Mesothelial cell of epicardium (in vitro differentiated cells): ENCODE measurements at places on chromosomes 2 and 18.

- no peak for DNase-seq
These were observed 11.8 kb downstream of the MAPRE3 start for GRCh38 chr2:26982102-26982742.

DNA sequence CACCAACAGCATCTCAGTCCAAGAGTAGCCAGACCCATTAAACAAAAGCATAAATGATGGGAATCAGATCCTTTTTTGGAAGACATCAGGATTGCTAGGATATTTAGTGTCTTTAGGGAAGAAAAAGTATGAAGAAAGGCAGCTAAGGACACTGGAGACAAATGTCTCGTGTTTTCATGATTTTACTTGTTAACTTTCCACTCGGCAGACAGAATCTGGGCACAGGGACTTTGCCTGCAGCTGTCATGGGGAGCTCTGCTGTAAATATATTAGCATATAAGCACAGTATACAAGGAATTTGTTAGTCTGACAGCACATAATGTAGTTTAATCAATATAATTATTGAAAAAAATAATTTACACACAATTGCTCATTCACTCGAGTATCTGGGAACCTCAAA, 718.3 kb downstream of the NRXN1 start:
- DNase-seq = no peak

DNA sequence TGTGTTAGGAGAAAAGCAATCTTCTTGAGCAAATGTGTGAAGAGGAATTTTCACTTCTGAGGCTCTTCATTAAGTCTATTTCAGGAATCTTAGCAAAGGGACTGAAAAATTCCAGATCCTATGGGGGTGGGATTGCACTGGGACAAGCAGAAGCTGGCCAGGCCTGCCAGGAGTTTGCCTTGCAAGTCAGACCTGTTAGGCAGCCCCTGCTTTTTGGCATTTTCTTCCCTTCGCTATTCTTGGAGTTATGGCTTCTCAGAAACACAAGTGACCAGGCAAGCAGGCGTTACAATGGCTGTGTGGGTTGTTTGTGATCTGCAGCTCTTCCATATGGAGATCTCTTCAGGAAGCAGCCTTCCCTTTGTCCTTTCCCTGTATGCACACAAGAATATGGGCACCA, 8.0 kb upstream of the CCDC85A start:
- DNase-seq = no peak

DNA sequence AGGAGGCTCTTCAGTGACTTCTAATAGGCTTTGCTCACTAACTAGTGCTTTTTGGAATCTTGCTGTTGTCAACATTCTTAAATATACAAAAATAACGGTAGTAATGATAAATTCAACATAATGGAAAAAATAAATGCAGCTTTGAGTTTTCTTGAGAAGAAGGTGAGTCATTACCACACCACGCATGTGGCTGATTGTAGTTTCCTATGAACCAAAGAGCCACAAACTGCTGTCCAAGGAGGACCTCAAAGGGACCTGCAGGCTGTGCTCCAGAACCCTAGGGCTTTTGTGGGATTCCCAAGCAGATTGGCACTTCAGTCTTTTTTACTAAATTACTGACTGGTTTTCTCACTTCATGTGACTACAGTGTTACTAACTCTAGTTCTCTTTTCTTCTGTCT, 66.7 kb downstream of the TPGS2 start:
- DNase-seq = no peak

- DNase-seq = no peak
These were observed 263.9 kb downstream of the FIGN start for GRCh38 chr2:163471947-163472346.

- DNase-seq = no peak
These were observed 108.0 kb upstream of the SLC35G4 start for GRCh38 chr18:11501352-11501751.

DNA sequence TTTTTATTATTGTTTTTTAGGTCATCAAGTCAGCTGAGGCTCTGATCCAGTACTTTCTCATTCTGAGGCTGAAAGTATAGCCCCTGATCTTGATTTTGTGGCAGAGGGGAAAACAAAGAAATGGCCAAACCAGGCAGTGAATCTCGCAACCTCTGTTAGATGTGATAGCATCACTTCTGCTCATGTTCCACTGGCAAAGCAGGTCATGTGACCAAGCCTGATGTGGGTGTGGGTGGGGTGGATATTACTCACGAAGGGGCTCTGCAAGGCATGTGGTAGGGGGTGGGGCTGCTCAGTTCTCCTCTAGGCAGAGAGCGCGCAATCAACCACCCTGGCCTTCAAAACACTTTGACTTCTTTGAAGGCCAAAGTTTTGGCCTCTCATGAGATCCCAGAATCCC, 254.2 kb downstream of the MYCN start:
- no peak for DNase-seq

DNA sequence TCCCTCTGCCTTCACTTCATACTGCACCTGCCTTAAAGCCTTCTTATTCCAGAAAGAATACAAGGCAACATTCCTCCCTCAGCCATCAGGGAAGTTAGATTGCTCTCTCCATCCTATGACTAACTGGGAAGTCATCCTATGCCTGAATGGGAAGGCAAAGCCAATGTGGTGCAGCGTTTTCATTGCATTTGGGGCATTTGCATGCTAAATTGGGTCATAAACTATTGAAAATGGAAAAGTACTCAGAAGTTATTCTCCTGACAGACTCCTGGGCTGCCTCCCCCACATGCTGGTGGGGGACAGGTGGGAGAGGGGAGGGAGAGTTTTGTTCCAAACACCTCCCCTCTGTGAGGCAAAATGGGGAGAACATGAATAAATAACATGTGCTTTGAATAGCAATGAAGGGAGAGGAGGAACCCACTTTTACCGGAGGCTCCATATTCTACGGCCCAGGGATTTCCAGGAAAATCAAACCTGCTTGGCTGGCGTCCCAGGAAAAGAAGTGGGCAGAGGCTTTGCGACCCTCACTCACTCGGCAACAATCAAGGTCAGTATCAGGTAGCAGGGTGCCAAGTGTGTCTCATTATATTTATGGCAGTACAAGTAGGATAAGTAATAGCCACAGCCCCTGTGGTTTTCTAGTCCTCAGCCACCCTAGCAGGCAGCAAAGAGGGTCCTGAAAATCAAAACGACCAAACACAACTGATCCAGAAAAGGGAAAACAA, 84.1 kb downstream of the BOD1L2 start:
- DNase-seq = no peak

- no peak for DNase-seq
These were observed 10.4 kb downstream of the GAREM1 start for GRCh38 chr18:32460171-32460731.

GRCh38 chr2:217621391-217621801, 381.4 kb downstream of the TNS1 start:
- DNase-seq = no peak

GRCh38 chr2:198188982-198189381, 384.6 kb downstream of the PLCL1 start:
- DNase-seq = no peak

DNA sequence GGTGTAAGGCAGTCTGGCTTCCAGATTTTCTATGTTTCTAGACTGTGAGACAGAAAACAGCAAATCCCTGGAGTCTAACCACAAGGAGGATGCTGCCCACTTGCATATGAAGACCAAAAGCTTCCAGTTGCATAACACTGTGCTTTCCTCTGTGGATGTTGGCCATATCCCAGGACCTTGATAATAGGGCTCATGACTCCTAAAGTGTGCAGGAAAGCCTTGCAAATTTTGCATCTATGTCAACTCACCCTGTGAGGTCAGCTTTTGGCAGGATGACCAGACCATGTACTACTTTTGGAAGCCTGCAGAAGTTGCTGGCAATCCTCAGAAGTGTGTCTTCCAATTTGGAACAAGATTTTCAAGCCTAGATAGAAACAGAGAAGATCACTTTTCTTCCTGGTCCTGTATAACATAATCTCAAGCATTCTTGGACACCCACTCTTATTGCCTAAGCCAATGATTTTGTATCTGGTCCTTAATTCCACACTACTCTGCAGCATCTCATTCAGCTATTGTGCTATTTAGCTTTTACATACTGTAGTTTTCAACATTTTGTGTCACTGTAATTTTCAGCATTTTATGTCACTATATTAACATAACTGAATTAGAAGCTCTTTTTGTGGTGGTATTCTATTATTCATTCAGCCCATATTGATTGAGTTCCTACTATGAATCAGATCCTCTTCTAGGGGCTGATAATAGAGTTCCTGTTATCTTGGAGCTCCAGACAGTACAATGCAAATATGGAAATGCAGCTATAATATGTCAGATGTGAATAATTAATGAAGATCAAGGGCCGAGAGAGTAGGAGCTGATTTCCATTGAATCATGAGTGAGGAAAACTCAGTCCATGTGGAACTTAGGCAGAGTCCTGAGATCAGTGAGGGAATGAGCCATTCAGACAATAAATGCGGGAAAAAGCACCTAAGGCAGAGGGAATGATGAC, 85.3 kb upstream of the RAB27B start:
- DNase-seq = no peak

DNA sequence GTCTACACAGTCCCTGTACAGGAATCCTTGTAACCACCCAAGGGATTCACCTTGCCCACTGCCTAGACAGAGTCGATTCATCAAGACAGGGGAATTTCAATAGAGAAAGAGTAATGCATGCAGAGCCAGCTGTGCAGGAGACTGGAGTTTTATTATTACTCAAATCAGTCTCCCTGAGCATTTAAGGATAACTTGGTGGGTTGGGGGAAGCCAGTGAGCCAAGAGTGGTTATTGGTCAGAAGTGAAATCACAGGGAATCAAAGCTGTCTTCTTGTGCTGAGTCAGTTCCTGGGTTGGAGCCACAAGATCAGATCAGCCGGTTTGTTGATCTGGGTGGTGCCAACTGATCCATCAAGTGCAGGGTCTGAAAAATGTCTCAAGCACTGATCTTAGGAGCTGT, 17.8 kb upstream of the FAM98A start:
- DNase-seq = no peak

DNA sequence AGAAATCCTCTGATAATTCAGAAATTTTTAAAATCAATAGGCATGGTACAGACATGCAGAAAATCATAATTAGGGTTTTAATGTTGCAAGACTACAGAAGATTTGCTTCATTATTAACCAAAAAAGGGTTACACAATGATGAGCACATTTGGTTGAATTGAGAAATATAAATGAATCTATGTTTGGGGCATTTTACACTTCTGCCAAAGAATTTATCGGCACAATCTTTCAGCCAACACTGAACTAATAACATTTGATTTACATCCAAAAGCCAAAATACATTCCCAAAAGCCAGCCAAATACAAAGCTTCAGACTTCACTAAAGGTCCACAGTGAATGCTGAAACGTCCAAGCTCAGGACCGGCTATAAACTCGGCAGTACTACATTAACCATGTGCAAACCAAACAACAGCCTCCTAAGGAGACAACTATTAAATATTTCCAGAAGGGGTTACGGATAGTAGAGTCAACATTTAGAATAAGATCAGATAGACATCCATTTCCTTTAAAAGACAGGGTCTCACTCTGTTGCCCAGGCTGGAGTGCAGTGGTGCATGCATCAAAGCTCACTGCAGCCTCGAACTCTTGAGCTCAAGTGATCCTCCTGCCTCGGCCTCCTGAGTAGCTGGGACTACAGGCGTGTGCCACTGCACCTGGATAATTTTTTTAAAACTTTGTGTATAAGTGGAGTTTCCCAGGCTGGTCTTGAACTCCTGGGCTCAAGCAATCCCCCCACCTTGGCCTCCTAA, 29.4 kb downstream of the SPRED2 start:
- DNase-seq = no peak

DNA sequence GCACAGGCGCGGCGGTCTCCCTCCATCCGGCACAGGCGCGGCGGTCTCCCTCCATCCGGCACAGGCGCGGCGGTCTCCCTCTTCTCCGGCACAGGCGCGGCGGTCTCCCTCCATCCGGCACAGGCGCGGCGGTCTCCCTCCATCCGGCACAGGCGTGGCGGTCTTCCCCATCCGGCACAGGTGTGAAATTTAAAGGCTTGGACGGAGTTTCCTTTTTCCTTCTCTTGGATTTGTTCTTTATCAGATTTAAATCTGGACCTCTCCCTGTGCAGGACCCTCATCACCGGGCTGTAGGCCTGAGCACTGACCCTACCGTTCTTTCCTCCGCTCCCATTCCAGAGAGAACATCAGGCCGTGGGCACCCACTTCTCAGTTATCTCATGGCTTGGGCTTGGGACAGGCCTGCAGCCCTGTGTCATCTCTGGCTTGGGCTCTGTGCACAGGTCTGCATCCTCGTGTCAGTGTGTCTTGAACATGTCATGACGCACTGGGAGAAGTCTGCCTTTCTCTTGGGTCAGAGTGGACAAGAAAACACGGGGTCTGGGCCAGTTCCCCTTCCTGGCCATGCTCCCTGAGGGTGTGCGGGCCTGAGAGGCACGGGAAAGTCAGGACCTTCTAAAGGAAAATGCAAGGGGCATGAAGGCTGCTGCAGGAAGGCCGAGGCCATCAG, 53.9 kb upstream of the PXDN start:
- no peak for DNase-seq

- no peak for DNase-seq
These were observed 81.1 kb upstream of the TAF1B start for GRCh38 chr2:9762164-9762563.

- DNase-seq = peak; percentile 79
These were observed at the start of gene LTBP1 for GRCh38 chr2:32946314-32947075. TSS of gene LTBP1 (plus strand) at chr2:32946953. CDS start at chr2:32947325, 372 bp downstream.

DNA sequence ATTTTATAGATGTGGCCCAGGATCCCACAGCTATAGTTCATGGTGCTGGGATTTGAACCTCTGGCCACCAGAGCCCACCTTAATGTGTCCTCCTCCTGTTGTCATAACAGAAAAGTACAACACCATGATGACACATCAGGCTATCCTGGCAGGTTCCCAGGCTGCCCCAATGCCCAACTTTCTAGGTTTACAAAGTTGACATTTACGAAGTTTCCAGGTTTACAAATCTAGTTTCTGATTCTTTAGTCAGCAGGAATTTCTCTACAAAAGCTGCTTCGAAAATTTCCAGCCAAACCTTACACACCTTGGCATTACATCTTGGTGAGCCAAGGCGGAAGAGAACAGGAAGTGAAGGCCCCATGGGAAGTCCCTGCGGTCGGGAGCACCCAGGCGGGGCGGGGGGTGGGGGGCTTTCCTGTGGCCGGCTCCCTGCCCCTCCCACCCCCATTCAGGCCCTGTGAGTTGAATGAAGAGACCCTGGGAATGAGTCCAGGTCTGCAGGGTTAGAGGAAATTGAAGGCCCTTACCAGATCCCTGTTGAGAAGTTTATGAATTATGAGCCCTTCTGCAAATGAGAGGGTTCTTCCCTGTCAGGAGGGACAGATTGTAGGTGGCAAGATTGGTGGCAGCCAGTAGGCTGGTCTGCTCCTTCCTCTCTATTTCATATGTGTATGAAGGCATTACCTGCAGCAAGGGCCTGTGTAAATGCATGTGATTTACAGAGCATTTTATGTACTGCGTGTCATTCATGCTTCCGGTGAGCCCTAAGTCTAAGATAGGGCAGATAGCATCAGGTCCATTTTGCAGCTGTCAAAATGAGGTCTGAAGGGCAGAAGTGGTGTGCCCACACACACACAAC, 11.1 kb upstream of the IL1RN start:
- DNase-seq = no peak

DNA sequence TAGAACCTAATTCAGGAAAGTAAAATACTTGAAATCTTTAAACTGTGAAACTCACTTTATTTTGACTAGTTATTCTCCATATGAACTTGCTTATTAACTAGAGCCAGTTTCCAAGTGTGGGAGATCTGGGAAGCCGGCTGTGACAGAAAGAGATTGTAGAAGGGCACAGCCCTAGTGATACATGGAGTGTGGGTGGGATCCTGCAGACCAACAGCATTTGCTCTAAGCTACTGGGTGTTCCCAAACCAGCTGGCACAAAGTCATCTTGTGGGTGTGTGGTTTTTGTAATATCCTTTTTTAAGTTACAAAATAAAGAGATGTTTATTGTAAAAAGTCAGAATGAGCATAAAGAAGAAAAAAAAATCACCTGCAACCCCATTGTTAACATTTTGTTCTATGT, 3.4 kb downstream of the DUSP19 start:
- DNase-seq = no peak

GRCh38 chr2:120118018-120118417, 105.1 kb downstream of the EPB41L5 start:
- no peak for DNase-seq
